IPS-NIHi11 (cell line): ENCODE measurements at places on chromosomes 4 and X.

DNA sequence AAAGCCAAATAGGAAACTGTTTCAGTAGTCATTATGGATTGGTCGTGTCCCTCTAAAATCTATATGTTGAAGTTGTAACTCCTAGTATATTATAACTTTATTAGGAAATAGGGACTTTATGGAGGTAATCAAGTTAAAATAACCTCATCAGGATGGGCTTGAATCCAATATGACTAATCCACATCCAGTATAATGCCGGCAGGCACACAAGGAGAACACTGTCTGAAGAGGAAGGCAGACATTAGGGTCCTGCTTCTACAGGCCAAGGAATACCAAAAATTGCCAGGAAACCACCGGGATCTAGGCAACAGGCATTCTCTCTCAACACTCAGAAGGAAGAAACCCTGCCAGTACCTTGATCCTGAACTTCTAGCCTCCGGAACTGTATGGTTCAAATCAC lies 130.3 kb downstream of the ATP10D start:
- no peak for DNase-seq

- no peak for DNase-seq
Observed at GRCh38 chr4:37938208-37938607, 22.0 kb upstream of the PTTG2 start.

DNA sequence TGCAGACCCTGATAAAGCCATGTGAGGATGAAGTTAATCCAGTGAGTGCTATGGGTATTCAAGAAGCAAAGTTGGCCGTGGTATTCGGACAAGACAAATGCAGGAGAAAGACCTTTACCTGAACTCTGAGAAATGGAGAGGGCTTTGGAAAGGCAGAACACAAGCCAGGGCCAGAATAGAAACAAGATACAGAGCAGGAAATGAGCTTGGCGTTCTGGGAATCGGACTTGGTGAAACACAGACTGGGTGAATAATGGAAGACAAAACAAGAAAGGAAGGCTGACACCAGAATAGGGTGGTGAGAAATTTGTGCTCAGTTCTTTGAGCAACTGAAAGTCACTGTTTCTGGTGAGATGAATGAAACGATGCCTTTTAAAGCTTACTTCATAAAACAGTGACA lies 83.3 kb downstream of the VEGFC start:
- no peak for DNase-seq

DNA sequence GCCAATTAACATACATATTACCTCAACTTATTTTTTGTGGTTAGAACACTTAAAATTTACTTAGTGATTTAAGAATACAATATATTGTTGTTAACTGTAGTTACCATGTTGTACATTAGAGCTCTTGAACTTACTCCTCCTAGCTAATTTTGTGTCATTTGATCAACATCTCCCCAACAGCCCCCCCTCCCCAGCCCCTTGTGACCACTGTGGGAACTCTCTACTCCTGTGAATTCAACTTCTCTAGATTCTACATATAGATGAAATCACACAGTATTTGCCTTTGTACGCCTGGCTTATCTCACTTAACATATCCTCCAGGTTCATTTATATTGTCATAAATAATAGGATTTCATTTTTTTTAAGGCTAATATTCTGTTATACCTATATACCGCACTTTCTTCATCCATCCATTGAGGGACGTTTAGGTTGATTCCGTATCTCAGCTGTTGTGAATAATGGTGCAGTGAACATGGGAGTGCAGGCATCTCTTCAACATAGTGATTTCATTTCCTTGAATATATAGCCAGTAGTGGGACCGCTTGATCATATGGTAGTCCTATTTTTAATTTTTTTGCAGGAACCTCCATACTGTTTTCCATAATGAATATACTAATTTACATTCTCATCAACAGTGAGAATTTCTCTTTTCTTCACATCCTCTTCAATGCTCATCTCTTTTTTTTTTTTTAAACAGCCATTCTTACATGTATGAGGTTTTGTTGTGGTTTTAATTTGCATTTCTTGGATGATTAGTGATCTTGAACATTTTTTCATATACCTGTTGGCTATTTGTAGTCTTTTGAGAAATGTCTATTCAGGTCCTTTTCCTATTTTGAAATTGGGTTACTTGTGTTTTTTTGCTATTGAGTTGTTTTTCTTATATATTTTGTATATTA lies 66.8 kb downstream of the RAPGEF2 start:
- no peak for DNase-seq

DNA sequence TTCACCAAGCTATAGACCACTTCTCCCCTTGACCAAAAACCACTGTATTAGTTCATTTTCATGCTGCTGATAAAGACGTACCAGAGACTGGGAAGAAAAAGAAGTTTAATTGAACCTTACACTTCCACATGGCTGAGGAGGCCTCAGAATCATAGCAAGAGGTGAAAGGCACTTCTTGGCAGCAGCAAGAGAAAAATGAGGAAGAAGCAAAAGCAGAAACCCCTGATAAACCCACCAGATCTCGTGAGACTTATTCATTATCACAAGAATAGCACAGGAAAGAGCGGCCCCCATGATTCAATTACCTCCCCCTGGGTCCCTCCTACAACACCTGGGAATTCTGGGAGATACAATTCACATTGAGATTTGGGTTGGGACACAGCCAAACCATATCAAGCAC lies 97.8 kb downstream of the DOCK11 start:
- DNase-seq: no peak

DNA sequence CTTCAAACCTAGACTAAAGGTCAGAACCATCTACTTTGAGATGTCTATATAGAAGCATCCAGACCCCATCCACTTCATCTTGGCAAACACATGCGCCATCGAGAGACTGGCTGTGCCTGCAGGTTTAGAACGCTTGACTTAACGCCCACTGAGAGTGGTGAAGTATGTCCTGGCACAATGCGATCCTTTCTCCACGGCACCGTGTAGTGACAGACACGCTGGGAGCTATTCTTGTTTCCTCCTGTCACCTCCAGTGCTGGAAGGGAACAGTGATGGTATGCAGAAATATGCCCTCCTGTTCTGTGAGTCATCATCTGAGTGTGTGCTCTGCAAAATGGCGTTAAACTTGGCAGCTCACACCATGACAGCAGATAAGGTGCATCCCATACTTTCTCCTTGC lies 330.2 kb downstream of the NLGN4X start:
- DNase-seq: no peak

DNA sequence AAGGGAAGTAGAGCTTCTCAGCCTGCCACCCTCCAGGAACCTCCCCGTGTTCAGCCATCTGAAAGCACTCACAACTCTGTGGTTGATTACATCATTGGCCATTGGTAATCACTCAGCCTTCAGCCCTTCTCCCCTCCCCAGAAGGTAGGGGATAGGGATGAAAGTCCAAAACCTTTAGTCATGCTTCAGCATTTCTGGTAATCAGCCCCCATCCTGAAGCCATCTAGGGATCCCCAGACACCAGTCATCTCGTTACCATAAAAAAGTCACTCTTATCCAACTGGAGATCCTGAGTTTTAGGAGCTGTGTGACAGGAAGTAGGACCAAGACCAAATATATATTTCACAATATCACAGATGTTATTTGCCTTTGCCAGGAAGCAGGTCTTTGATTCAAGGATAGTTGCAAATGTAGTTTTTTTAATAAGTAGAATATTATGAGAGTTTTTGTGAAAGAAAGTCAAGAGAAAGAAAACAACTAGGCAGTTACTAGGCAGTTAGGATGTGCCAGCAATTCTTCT lies 364.6 kb upstream of the NOCT start:
- no peak for DNase-seq

DNA sequence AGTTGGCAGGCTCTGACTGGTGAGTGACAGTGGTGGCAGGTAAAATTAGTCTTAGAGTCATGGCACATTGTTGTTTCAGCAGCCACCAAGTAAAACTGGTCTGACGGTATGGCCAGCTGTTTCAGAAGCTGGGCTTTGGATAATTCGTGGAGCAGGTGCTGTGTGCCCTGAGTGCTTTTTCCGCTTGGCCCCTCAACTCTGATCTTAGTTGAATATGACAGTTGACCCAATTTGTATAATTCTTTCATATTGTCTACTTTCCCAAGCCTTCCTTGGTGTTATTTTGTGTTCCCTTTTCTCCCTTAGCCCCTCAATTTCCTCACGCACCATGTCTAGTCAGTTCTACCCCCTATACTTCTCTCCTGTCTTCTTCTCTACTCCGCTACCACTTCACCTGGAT lies 32.0 kb downstream of the CDS1 start:
- no peak for DNase-seq

DNA sequence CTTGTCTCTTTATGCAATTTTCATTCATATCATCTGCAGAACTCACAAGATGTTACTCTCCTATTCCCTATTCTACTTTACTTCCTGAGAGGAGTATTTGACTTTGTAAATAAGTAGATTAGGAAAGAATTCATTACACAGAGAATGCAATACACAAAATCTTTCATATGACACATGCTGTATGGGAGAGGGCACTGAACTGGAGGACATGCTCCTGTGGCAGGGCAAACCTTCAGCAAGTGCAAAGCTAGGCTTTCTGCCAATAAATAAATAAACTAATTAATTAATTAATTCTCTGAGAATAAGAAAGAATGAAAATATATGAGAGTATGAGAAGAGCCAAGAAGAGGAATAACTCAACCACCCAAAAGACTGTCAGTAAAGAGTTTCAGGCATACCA lies 33.9 kb downstream of the THAP9 start:
- DNase-seq: no peak

GRCh38 chrX:49661881-49662280 lies 33.9 kb downstream of the PAGE1 start:
- DNase-seq: no peak

DNA sequence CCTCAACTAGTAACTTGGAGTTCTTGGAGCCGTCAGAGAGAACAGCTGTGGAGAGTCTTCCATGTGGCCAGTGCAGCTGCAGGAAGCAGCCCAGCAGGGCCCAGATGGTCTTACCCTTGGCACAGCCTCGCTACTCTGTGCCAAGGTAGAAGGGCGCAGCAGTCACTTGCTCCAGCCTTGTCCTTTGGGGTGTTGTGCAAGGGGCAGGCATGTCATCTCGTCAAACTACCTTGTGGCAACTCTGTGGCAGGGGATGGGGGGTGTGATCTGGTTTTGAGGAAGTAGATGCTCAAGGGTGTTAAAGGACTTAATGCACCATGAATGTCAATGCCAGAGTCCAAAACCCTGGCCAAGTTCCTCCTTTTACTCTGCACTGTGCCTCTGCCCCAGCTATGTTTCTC lies 34.2 kb upstream of the TBC1D14 start:
- no peak for DNase-seq

DNA sequence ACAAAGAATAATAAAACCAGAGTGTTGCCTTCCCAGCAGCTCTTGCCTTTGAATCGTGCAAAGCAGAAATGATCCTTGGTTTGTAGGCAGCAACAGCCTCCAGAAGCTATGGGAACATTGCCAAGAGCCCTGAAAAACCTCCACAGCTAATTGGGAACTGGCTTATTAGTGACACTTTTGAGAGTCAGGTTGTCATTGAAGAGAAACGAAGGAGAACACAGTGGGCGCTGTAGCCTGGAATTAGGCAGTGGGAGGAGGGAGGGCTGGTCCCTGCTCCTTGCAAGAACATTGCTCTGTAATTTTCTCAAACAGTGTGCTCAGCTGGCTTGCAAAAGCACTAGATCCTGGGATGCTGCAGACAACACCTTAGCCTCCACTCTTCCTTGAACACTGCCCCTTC lies 331.5 kb upstream of the EMCN start:
- DNase-seq: no peak
